Caco-2 (cell line): ENCODE measurements at places on chromosomes 4 and X.

- no peak for DNase-seq
Measured at GRCh38 chr4:121484633-121485032, 103.8 kb upstream of the QRFPR start.

DNA sequence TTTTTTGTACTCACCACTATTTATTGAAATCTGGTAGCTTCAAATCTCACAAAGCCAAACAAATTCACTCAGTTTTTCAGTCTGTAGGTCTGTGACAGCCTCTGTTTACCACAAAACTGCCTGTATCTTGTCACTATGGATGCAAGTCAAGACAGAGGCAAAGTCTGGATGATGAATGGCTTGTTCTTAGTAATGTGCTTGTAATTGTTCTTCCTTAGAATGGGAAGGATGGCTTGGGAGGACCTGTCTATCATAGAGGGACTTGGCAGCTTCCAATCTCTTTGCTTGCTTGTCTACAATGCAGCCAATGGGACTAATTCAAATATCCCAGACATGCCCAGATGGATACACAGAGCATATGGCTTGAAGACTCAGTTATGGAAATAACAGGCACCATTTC is 141.2 kb upstream of the SCML1 start:
- no peak for DNase-seq

GRCh38 chr4:60953826-60954225 is 246.3 kb upstream of the ADGRL3 start:
- no peak for DNase-seq

DNA sequence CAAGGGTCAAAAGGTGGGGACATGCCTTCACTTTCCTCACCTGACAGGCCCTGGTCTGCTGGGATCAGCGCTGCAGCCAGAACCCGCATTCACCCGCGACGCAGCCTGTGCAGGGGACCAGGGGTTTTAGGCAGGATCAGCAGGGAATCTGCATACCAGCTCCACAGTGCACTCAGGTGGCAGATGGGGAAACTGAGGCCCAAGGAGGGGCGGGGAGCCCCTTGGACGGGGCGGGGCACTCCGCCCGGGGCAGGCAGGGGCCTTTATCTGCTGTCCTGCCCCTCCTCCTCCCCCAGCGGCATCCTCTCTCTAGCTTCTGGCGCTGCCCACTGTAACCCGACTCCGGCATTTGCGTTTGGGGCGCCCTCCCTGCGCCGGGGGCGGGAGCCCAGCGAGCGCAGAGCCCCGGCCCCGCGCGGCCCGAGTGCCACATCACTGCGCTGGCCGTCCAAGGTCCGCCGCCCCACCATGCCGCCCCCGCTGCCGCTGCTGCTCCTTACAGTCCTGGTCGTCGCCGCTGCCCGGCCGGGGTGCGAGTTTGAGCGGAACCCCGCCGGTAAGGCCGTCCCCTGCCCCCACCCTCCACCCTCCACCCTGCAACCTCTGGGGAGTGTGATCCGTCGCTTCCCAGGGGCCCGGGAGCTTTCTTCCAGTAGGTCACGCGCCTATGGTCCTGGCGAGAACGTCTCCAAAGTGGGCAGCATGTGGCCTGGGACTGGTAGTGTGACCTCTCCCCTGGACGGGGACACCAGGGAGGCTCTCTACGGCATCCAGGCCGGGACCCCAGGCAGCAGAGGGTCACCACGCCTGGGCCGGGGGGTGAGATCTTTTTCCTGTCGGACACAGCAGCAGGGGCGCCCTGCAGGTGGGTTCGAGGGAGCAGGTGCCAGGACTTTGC is at the start of gene CPZ:
Gene CPZ (plus strand): TSS at position 400 of the 898 bp plus-strand sequence. CDS start 69 bp downstream, at position 469.
- no peak for DNase-seq

DNA sequence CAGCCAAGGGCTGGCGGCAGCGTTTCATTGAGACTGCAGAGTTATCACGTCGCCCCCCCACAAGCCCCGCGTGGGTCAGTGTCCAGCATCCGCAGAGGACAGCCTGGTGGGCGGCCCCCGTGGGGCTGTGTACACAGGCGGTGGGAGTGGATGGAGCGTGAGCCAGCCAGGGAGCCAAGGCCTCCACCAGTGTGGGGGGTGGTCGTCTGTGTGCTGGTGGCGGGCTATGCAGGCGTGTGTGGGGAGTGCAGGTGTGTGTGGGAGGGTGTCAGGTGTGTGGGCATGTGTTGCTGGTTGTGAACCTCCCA is 56.5 kb upstream of the NKX1-1 start:
- DNase-seq: no peak

DNA sequence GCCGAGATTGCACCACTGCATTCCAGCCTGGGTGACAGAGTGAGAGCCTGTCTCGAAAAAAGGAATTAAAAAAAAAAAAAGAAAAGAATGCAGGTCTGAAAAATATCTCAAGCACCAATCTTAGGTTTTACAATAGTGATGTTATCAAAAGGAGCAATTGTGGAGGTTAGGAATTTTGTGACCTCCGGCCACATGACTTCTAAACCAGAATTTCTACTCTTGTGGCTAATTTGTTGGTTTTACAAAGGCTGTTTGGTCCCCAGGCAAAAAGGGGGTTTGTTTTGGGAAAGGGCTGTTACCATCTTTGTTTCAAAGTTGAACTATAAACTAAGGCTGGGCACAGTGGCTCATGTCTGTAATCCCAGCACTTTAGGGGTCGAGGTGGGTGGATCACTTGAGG is 15.4 kb upstream of the ZNF41 start:
- DNase-seq: peak; percentile 4

DNA sequence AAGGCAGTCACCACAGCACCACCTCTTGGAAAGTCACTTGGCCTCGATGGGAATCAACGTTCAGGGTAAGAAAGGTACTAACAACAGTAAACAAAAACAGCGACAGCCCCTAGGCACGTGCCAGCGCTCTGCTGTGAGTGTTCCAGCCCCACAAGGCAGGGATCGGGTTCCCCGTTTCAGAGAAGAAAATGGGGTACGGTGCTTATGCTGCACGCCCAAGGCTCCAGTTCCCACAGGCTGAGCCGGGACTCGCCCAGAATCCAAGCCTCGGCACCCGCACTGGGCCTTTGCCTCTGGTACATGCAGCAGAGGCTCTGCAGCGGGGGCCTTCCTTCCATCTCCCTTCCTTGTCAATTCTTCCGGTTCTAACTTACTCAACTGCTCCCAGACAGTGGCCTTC is 37.3 kb downstream of the WDR1 start:
- DNase-seq: peak; percentile 12

DNA sequence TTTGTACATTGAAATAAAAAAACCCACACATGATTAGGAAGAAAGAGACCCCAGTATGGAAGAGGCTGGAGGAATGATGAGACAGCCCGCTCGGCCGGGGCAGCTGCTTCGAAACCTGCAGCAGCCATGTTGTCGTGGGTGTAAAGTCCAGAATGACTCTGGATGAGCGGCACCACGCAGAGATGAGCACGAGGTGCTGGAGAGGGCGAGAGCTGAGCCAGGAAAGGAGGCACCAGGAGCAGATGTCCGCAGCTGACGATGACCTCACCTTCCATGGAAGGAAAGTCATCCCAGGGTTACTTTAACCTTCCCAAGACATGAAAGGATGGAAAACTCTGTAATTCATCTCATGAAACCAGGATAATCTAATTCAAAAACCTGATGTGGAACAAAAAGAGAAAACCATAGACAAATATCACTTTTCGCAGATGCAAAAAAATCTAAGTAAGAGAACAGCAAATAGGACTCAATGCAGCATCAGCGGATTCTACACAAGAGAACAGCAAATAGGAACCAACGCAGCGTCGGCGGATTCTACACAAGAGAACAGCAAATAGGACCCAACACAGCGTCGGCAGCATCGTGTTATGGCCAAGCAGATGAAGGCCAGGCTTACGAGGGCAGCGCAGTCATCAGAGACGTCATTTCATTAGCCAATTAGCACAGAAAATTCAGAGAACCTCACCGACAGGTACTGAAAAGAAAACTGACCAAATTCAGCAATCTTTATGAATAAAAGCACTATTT is 25.9 kb upstream of the SPON2 start:
- DNase-seq: no peak

DNA sequence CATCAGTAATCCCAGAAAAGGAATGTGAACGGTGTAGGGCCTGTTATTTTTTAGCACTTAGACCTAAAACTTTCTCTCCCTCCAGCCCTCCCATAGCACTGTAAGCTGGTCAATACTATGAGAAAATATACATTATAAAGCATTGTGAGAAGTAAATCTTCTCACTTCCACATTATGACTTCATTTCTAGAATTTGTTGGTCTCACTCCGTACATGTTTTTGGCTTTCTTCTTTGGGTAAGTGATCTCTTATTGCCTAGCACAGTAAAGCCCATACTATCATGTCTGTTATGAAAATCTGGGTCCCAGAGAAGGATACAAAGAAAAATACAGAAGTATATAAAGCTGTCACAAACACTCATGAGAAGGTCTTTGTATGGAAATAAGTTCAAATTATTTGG is 1851.1 kb upstream of the IGFBP7 start:
- no peak for DNase-seq

- no peak for DNase-seq
Measured at GRCh38 chr4:22029803-22030202, 81.2 kb upstream of the KCNIP4 start.

DNA sequence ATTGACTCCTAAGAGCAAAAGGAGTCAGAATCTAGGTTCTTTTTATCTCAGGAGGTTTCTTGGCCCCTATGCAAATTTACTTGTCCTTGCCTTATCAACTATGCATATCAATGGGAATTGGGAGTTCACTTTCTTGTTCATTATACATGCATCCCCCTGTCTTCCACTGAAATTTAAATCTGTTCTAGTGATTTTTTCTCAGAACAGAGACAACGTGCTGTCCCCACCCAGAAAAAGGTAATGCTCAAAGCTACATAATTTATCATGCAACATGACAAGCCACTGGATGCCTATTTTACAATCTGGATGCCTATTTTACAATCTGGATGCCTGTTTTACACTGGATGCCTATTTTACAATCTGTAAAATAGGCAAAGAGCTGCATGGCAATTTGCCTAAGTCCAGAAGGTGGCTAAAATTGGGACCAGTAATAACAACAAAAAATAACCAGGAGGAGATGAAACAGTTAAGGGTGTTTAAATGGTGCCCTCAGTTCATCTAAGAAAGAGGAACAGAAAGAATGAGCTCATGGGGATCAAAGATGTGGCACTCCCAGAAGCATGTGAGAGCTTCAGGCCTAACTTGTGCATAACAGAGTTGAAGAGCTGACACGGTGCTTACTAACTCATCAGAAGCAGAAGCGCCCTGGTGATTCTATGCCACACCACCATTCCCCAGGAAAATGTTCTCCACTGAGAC is 537.8 kb upstream of the BOD1L1 start:
- DNase-seq: no peak

DNA sequence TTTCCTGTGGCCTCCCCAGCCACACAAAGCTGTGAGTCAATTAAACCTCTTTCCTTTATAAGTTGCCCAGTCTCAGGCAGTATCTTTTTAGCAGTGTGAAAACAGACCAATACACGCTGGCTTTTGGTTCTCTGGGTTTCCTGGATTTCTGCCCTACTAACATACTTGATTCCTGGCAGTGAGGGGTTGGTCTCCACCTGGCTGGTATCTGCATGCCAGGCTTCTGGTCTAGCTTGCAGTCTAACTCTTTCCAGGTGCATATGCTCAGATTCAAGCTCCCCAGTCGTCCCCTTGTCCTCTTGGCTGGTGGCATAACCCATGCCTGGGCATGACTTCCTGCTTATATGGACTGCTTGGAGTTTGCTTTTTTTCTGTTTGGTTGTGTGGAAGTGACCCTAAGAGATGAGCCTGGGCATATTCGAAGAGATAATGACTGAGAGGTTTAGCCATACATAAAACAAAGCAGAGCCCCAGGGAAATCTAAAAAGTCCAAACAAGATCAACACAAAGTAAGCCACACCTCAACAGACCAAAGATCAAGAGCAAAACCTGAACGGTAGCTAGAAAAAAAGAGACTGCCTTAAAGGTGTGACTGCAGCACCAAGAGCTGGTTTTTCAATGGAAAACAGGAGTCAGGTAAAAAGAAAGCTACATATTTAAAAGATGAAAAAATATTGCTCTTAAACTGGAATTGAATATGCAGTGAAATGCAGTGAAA is 102.1 kb upstream of the STS start:
- no peak for DNase-seq

DNA sequence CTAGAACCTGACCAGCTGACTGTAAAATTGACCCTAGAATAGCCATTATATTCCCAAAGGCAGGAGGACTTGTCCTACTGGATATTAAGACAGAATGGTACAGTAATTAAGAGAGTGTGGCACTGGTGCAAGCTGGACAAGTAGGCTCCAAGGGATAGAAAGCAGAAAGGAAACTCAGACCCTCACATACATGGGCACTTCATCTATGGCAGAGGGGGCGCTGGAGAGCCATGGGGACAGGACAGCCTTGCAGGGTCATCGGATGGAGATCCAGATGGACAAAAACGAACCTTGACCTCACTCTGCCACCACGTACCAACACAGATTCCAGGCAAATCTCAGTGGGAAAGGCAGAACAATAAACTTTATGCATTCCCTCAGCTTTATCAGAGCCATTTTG is 40.6 kb downstream of the GAB3 start:
- DNase-seq: no peak

DNA sequence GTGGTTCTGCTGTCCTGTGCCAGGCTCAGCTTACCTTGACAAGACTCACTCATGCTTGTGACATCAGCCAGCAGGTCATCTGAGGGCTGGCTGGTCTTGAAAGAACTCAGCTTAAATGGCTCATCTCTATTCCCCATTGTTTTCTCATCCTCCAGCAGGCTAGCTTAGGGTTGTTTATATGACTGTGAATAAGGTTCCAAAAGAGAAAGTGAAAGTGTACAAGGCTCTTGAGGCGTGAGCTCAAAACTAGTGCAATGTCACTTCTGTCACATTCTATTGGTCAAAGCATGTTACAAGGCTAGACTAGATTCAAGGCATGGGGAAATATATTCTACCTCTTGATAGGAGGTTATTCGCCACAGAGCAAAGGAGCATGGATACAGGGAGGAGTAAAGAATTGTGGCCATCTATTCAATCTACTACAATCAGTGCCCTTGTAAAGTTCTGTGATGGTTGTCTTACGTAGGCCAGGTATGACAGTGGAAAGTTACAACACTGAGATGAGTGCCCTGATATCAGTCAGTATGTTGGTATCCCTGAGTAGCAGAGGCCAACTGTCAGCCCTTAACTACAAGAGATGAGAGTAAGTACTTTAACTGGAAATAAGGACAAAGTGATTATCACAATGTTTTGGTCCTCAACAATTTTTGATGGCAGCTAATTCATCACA is 19.8 kb upstream of the TMLHE start:
- DNase-seq: no peak

- DNase-seq: no peak
Measured at GRCh38 chr4:127015667-127016117, 617.1 kb upstream of the INTU start.

DNA sequence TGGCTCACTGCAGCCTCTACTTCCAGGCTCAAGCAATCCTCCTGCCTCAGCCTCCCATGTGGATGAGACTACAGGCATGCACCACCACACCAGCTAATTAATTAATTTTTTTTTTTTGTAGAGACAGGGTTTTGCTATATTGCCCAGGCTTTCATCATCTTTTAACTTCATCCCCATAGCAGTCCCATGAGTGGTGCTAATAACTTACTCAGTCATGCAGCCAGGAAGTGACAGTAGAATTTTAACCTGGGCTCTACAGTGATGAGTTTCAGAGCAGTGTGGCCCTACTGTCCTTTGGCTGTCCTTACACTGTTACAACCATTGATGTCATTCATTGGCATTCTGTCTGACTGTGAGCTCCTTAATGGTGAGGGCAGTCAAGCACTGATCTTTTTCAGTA is 3.9 kb upstream of the OCIAD2 start:
- no peak for DNase-seq
